Activated CD8-positive, alpha-beta memory T cell treated with anti-CD3 and anti-CD28 coated beads, Interleukin-2, amount 10 ng/mL, durations not matched to agents 7 days and 5 days (primary cell): ENCODE measurements at places on chromosomes 6 and 20.

DNA sequence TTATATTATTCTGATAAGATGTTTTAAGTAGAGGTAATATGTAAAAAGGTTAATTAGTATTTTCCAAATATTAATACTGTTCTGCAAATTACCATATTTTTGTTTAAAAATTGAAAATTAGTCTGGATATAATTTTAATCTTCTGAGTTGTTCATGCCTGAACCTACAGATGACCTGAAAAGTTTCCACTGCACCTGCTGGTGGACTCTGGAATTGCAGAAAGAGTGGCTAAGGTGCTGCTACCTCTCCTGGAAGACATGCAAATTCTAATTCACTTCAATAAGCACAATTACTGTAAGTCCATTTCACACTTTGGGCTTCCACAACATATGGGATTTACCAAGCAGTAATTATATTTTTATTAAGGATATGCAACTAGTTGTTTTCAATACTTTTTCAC lies 77.7 kb upstream of the OLIG3 start:
- DNase-seq, result peak; percentile 62

GRCh38 chr6:136955123-136955522 lies 33.0 kb downstream of the SLC35D3 start:
- no peak for DNase-seq

- DNase-seq, result no peak
These were observed 336.4 kb upstream of the HSF2 start for GRCh38 chr6:122063076-122063475.

DNA sequence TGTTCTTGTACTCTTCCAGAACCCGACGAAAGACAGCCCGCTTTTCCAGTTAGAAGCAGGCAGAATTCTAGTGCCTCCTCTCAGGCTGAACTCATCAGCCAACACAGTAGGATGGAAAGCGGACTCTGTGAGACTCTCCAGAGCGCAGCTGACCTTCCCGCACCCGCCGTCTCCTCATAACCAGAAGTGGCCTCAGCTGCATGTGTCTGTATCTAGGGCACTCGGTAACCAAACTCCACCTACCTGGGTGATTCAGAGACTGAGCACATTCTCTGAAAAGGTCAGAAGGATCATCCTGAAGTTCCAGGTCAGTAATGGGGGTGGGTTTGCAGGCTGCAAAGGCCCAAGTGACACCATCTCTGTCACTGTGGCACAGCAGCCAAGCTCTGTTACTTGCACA lies 66.7 kb upstream of the NFATC2 start:
- DNase-seq, result no peak

GRCh38 chr6:56230976-56231566 lies 16.3 kb downstream of the COL21A1 start:
- DNase-seq, result no peak
